ENCODE measurements at places on chromosomes 4 and X.
A peak's percentile ranks its signal among the peaks of the same experiment; 100 is the strongest.

DNA sequence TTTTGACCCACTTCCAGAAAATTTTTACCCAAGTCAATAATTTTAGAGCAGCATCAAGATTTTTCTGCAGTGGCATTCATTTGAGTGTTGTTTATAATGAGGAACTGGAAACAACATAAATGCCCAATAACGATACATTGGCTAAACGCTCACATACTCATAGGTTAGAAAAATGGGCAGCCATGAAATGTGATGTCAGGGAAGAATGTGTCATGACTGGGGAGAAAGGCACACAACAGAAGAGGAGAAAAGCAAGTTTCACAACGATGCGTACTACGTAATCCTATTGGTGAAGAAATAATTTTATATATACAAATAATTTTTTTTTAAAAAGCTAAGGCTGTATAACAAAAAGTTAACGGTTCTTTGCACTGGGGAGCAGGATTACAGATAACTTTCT is 33.6 kb upstream of the MAP3K15 start:
- no peak for ATAC-seq

- ATAC-seq = no peak
Observed at GRCh38 chr4:175504318-175504717, 307.7 kb downstream of the GPM6A start.

DNA sequence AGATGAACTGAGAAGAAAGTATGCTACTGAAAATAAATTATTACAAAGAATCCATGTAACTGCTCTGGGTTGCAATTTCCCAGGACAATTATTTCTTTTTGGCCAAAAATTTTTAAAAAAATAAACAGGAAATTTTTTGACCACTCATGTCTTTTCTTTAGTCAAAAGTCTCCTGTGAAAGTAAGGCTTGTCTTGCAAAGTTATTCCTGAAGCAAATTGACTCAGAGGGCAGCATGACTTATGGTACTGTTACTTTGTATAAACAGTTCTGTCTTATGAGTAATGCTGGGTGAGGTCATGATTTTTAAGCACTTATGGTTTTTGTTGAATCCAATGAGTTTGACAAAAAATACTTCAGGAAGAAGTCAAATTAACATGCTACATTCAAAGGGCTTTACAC is 292.8 kb upstream of the ARSJ start:
- ATAC-seq = peak; percentile 50

GRCh38 chr4:153773236-153773690 is 13.4 kb upstream of the RNF175 start:
- no peak for ATAC-seq

DNA sequence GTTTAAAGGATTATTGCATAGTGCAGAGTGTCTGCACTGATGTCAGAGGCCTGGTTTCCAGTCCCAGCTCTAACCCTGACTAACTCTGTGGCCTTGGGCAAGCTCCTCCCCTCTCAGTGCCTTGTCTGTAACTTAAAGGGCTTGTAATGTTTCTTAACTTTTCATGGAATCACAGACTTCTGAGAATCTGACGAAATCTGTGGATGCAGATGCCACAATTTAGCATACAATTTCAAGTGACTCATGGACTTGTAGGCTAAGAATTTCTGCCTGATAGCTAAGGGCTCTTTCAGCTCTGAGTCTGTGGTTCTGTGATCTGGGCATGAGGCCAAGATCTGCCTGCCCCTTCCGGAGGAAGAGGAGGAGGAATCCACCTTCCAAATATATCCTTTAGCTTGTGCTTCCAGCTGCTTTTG is 236.9 kb downstream of the AR start:
- peak; percentile 79 for ATAC-seq

GRCh38 chrX:40087425-40088298 is 10.1 kb downstream of the BCOR start:
- no peak for ATAC-seq

DNA sequence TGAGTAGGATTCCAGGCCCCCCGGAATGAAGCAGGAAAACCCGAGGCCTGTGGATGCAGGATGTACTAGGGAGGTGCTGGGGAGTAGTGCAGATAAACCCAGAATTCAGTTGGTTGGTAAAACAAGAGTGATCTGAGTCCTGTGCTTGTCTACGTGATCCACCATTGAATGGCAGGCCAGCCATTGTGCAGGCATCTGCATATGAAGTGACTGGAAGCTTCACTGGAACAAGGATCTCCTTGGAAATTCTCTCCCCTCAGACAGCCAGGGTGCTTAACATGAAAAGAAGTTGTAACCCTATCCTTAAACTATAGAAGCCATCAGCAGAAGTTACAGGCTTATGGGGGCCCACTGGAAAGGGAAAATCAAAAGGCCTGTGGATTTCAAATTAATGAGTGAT is 656 bp upstream of the GSPT2 start:
- no peak for ATAC-seq

DNA sequence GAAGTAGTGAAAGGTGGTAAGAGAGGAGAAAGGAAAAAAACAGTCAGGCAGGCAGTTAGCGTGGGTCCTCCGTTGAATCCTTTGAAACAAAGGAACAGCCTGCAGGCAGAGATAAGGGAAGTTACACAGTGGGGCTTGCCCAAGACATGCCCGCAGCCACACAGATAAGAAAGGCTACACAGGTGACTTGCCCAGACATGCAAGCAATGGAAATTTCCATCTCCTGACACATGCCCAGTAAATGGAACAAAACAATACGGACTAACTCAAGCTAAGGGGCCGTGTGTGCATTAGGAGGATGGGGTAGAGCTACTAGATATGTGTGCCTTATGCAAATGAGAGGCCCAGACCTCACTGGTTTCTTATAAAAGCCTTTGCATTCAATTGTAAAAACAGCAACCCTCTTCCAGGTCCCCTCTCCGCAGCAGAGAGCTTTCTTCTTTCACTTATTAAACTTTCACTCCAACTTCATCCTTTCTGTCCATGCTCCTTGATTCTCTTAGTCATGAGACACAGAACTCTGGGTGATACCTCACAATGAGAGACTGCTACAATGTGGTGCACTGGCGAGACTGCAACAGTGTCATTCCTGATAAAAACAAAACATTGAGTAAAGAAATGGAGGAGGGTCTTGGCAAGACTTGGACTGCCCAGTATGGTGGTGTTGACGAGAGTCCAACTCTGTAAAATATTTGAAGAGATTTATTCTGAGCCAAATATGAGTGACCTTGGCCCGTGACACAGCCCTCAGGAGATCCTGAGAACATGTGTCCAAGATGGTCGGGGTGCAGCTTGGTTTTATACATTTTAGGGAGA is 997.4 kb upstream of the PRKX start:
- ATAC-seq = no peak

Data from gastroesophageal sphincter (tissue), 4 donors.